ENCODE measurements at places on chromosomes 4 and X.
A peak's percentile ranks its signal among the peaks of the same experiment; 100 is the strongest.

DNA sequence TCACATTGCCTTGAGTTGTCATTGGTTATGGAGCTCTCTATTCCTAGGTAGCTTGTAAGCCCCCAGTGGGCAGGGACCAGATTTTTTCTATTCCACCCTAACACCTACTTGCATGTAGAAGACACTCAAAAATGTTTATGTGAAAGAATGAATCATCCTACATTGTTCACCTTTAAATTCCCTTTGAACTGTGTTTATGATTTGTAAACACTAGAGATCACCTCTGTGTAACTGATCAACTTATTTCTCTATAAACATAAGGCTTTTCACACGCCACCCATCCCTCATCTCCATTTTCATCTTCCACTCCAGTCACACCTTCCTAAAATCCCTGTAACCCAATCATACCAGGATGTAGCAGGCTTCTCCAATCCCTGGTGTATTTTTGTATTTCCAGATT, 142.6 kb upstream of the LEF1 start:
- no peak for DNase-seq

- DNase-seq, result no peak
Measured at GRCh38 chr4:124118061-124118460, 594.5 kb downstream of the ANKRD50 start.

DNA sequence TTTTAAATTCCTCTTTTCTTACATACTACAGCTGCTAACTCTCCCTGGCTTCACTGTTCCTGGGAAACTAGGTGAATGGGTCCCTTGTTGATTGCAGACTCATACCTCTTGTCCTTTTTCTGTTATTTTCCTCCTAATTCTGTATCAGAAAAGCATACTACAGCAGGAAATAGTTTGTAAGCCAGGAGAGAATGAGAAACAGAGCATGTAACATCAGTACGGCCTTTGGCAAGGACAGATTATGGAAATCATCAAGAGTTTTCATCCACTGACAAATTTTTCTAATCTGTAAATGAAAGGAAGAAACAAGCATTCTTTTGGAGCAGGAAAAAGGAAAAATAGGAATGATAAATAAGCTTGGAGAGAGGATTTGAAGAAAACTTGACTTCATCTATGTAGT, 239.2 kb downstream of the ANTXR2 start:
- DNase-seq, result no peak

GRCh38 chrX:23387550-23388184, 53.0 kb downstream of the PTCHD1 start:
- no peak for DNase-seq

- DNase-seq, result no peak
Measured at GRCh38 chrX:7637066-7637465, 205.9 kb upstream of the VCX start.

DNA sequence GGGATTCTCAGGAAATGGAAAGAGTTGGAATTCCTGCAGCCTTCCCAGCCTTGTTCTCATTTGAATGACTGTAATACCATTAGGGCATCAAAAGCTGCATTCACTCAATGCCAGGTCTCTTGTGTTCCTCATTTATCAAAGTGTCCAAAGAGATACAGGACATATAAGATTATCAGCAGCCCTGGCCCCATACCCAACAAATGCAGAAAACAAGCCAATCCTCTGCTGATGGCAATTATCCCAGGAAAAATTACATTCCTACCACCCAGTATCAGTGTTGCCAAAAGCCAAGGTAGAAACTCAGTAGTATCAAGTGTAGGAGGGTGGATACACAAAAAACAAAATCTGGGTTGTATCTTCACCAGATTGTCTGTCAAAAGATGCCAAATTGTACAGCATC, 18.5 kb upstream of the ASB5 start:
- no peak for DNase-seq

DNA sequence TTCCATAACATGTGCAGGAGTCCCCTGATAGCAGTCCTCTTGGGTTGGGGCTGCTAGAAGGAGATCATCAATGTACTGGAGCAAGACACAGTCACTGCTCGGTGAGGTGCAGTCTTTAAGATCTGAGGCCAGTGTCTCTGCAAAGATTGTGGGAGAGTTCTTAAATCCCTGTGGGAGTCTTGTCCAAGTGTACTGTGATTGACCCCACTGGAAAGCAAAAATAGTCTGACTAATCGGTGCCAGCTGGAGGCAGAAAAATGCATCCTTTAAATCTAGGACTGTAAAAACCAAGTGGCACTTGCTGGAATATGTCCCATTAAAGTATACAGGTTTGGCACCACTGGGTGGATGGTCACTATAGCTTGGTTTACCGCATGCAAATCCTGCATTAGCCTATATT, 31.1 kb downstream of the SULT1E1 start:
- DNase-seq, result no peak

DNA sequence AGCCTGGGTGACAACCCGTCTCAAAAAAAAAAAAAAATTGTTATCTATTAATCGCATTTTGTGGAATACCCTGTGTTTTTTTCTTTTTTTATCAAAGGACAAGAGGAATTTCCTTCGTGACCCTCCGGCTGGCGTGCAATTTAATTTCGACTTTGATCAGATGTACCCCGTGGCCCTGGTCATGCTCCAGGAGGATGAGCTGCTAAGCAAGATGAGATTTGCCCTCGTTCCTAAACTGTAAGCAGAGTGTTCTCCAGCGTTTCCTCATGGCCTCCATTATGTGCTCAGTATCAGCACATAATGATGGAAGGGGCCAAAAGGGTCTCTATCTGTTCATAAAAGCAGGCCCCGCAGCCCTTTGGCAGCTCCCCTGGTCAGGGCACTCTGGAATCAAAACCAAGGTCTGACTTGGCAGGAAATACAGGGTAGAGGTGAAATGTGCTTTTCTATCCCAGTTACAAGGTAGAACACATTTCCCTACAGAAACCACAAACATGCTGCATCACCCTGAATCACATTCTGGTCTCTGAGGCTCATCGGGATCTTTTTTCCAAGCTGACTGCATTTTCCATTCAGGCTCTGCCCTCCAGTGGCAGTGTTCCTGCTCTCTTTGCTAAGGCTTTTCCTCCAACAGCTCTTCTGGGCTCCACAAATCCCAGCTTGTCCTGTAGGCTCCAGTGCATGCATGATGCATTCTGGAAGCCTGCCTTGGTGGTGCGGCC, 24.4 kb downstream of the SYAP1 start:
- peak; percentile 54 for DNase-seq

- DNase-seq, result no peak
Measured at GRCh38 chr4:132502096-132502552, 647.0 kb upstream of the PCDH10 start.

GRCh38 chrX:115367951-115368350, 78.4 kb downstream of the LUZP4 start:
- DNase-seq, result no peak

DNA sequence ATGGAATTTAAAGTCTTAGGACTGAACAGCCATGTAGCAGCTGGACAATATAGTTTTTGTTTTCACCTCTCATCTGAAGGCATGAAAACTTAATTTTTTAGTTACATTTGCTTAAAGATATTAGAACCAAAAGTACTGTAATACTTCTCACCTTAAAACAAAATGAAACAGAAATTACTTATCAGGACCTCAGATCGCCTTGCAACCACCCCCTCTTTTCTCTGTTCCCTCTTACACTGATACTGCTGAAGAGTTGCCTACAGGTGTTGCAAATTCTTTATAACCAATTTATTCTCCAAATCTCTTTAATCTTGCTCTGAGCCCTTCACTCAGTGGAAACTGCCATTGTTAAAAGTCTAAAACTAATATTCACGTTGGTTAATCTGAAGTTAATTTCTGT, 145.0 kb downstream of the SPCS3 start:
- DNase-seq, result no peak

DNA sequence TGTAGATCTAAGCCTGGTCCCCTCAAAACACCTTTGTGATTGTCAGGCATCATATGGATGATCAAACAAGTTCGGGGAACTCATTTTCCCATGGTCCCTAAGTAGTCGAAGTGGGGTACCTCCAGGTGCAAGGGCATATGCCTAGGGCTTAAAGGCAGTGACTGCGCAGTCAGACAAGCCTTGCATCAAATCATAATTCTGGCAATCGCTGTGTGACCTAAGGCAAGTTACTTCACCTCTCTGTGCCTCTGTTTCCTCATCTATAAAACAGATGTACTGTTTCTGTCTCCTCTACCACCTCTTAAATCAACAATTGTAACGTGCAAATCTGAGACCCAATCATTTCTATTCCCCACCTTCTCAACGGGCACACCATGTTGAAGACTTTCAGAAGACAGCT, 1.8 kb downstream of the CD99L2 start:
- DNase-seq, result no peak

DNA sequence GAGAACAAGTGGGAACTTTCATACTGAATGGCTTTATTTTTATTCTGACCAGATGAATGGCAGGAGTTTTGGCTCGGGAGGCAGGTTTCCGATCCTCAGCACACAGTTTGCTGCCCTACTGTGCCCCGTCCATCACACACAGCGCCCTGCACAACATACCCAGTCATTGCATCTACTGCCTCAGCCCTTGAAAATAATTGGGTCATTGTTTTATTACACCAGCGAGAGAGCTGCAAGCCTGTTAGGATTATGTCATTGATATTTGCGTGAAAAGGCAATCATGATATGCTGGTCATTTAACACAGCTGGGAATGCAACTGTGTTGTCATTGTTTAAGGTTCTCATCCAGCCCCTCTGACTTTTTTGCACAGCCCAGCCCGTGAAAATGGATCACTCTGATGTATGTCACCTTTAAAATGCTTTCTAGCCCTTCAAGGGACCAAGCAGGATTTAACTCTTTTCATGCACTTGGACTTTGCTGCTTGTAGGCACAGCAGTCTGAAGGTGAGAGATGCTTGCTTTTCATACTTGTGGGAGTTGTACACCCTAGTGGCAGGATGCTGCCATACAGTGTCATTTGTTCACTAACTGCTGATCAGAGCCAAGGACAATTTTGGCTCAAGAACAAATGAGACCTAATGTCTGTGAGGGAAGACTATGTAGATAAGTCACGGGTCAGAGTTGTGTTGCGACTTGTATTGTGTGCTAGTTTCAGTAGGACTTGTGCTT, 62.3 kb downstream of the RTL9 start:
- DNase-seq, result peak; percentile 20

GRCh38 chr4:118816538-118817177, 19.3 kb downstream of the SEC24D start:
- DNase-seq, result no peak

DNA sequence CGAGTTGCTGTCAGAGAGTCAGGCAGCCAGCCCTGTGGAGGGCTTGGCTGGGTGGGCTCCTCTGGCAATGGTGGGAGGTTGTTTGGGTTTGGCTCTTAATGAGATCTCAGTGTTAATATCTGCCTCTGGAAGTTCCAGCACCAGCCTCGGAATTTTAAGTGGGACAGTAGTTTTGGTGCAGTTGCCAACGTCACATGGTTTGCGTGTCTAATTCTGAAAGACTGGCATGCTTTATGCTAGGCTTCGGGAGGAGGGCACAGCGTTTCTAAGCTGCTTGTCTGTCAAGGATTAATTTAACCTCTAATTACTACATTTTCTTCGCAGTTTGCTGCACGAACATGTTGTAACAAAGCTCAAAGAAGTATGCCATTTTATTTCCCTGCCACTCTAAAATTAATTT, 9.2 kb downstream of the MAMLD1 start:
- DNase-seq, result no peak

GRCh38 chrX:119273420-119274192, 37.5 kb downstream of the PGRMC1 start:
- DNase-seq, result peak; percentile 64

- peak; percentile 27 for DNase-seq
Measured at GRCh38 chr4:32985256-32985655, 2265.1 kb downstream of the PCDH7 start.

DNA sequence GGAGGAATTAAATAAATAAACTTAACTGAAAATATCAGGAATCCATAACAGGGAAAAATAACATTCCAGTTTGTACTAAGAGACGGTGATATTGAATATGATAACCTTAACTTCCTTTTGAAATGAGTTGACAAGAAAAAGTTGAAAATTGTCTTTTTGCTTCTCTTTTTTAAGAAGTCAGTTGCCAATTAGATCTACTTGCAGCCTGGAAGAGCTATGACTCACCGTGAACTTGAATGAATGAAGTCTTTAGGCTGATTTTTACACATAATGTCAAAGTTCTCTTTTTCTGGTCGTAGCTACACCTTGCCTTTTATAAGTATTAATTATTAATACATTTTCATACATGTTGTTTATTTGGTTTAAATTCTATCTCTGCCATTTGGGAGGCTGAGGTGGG, 94.4 kb upstream of the HPGD start:
- DNase-seq, result no peak

GRCh38 chr4:145735827-145736226, 55.9 kb downstream of the C4orf51 start:
- DNase-seq, result no peak

DNA sequence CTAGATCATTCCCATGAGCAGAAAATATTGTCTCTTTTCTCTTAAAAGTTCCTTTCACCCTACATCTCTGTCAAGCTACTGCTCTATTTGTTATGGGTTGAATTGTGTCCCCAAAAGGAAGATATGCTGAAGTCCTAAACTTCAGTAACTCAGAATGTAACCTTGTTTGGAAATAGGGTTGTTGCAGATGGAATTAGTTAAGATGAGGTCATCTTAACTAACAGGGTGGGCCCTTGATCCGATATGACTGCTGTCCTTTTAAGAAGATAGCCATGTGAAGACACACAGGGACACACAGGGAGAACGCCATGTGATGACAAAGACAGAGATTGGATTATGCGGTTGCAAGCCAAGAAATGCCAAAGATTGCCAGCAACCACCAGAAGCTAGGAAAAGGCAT, 12.8 kb upstream of the SLC39A8 start:
- no peak for DNase-seq

DNA sequence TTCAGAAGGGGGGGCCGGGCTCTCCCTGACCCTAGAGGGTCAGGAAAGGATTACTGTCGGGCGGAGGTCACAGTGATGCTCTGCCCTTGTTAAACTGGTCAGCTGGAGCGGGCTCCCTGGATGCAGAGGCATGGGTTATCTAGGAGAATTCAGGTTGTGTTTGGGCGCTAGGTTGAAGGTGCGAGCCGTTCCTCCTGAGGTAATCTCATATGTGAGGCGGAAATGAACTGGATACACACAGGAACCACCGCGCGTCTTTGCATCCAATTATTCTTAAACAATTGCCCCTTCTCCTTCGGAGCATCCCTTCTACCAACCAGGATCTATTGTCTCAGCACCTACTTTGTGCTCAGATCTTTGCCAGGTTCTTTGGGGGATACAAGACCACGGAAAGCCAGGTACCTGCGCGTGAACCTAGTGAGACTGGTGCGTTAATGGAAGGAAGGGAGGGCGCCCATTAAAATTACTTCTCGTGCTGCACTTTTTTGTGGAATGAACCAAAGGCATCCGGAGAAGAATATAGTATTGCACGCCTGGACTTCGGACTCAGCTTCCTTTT, 28.4 kb downstream of the HAND2 start:
- DNase-seq, result no peak

DNA sequence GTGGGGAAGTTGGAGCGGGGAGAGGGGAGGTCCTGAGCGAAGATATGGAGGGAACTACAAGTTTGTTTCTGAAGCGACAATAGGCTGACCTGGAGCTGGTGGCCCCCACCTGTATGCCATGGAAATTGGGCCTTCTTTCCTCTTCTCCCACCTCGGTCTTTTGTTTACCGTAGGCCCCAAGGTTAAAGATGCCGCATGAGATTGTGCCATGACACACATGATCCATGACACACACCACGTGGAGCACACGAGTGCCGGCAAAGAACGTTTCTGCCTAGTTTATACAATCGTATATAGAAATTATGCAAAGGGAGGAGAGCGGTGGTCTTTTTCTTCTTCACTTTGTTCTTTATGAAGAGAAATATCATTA, 408 bp downstream of the TMEM33 start:
- peak; percentile 30 for DNase-seq

All from AG20443 (cell line).